ENCODE measurements at places on chromosomes 5 and 9. TPM values are rescaled to one million over a fixed set of nuclear protein-coding genes. Genes with fewer than 3 reads are reported as not detected.

Gene SLC6A3
- not detected for total RNA-seq

DNA sequence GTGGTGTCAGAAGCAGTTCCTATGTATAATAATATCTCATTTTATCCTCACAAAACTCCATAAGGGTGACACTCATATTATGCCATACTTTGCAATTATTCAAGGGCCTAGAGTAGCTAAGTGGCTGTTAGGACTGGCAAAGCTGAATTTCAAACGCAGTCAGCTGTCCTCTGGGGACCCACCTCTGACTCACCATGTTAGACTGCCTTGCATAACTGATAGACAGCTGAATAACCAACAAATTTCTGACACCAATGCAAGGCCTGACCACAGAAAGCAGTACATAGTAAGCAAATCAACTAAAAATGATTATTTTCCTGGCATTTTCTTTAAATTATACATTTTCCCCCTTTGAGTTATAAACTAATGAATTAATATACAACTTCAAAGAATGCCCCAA is 251.6 kb upstream of the PTGER4 start:
- DNase-seq = no peak

- DNase-seq = no peak
Observed at GRCh38 chr9:133162861-133163503, 732 bp downstream of the GBGT1 start.

- no peak for DNase-seq
Observed at GRCh38 chr5:23629396-23629795, 122.0 kb downstream of the PRDM9 start.

GRCh38 chr9:126564716-126565115 is 49.0 kb upstream of the LMX1B start:
- no peak for DNase-seq

DNA sequence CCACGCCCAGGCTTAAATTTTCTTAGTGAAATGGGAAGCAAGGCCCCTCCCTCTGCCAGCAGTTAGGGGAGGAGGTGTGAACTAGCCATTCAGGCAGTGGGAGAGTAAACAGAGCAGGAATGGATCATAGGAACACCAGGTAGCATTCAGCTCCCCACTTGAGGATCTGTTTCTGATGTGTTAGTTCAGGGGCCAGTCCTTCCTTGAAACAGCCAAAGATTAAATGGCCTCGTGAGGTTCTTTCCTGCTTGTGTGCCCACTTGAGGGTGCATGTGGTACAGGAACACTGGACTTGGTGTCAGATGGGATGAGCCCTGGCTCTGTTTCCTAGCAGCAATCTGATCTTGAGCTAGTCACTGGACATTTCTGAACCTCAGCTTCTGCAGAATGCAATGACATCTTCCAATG is 21.2 kb downstream of the FAXDC2 start:
- DNase-seq = no peak

DNA sequence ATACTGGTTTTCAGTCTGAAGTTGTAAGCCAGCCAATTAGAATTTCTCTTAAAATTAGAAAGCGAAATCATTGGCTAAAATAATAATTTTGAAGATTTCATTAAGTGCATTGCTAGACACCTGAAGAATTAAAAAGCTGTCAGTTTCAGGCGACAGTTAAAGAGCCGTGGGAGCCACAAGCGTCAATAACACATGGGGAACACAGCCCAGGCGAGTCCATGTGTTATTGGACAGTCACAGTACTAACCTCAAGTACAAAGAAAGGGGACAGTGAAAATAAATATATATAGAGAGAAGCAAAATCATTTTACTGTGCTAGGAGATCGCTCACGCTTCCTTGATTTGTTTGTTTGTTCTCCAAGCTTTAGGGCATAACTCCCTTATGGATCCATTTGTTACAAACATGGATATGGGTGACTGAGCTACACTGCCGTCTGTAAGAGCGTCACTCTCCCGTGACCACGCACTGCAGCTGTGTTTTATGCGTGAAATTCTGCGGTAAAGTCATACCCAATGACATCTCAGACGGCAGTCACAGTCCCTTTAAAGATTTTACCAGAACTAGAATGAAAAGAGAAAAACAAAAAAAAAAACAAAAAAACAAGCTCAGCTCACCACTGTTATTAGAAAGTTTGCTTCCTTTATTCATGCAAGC is 83.2 kb downstream of the USP20 start:
- DNase-seq = no peak

Measured in pulmonary artery endothelial cell (primary cell).